ENCODE measurements at places on chromosomes 13 and 19. TPM values are rescaled to one million over a fixed set of nuclear protein-coding genes. Genes with fewer than 3 reads are reported as not detected.

DNA sequence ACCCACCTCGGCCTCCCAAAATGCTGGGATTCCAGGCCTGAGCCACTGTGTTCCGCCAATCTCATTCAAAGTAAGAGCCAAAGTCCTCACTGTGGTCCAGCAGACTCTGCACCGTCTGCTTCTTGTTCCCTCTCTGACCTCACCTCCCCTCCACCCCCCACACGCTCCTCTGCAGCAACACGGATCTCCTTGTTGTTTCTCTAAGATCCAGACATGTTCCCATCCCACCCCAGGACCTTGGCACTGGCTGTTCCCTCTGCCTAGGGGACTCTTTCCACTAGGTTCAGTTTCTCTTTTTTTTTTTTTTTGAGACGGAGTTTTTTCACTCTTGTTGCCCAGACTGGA lies 38.4 kb downstream of the LTBP4 start:
- DNase-seq: no peak

- no peak for DNase-seq
Observed at GRCh38 chr13:40505196-40505595, 161.2 kb downstream of the FOXO1 start.

Gene FCAR
- total RNA-seq: not detected

DNA sequence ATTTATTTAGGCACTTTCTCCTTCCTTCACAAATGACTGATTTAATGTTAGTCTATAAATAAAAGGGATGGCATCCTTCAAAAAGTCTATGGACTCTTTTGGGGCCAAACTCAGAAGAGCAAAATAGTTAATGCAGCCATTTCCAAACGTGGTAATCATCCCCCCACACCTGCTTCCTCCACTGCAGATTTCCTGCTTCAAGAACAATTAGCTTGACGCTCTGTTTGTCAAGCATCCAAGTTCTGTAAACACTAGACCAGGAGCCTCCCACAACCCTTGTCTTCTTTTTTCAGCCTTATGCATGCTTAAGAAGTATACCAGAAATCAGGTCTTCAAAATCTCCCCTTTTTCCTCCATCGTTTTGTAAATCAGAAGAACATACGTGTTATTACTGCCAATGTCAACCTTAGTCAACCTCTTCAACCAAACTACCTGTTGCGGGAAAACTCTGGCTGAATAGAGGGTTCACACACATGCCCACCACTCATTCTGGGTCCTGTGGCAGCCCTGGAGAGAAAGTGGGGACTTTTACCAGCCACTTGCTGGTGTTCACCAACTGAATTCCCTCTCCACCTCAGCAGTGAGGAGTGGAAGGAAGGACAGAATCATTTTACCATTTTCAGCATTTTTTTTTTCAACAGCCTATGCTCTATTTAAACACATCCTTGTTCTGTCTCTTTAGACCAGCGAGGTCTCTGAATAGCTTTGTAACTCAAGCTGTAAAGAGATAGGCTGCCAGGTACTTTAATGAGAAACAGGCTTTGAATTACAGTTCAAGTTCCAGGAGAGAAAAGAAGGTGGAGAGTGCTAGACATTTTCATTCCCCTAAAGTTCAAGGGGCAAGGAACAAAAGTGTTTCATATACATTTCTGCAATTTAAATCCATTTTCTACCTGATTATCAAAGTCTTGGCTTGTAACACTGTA lies 39.1 kb downstream of the EFNB2 start:
- DNase-seq: no peak

GRCh38 chr13:73073050-73073449 lies 14.2 kb downstream of the KLF5 start:
- peak; percentile 11 for DNase-seq

Gene BEST2
- 0.13 TPM for total RNA-seq

DNA sequence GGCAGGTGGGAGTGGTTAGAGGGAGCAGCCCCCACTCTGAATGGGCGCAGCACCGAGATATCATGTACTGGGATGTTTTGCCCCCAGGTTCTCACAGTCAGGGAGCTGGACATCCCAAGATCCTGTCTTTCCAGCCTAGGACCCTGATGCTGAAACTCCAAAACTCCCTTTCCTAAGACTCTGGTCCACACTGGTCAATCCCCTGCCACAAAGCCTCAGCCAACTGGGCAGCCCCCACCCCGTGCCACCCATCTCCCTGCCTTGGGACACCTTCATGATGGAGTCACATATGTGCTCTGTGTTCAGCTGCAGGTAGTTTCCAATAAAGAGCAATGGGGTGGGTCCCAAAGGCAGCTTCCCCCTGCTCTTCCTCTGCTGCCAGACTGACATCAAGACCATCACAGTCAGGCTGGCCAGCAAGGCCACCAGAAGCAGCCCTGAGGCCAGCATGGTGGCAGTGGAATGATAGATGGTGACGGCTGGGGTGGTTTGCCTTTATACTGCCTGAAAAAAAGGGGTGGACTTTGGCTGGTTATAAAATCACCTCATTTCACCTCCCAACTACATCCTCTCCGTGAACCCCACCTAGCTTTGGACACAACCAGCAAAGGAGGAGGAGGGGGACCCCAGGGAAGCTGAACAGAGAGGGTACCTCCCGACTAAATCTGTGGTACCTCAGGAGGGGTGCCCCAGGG lies 36.3 kb downstream of the CYP2B6 start:
- no peak for DNase-seq

GRCh38 chr13:31440132-31440531 lies 240.4 kb downstream of the B3GLCT start:
- DNase-seq: no peak

DNA sequence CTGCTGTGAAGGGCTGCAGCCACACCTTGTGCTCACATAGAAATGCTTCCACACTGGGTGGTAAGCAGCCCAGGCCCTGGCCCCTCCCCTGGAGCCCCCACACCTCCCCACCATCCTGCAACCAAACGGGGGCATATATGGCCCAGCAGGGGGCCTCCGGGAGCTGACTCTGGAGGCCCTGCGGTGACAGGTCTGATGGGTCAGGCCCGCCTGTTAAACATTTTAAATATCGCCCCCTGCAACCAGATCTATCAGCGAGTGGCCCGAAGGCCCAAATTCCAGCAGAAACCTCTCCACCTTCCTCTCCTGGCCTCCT lies 48.0 kb upstream of the KATNAL1 start:
- no peak for DNase-seq

GRCh38 chr13:27923794-27924528 lies 4.2 kb downstream of the PDX1 start:
- DNase-seq: no peak
